ENCODE measurements at places on chromosomes 1 and 21.

GRCh38 chr1:25246600-25247023 is 642 bp downstream of the RSRP1 start:
- DNase-seq: no peak

GRCh38 chr21:46426313-46427046 is 32.2 kb upstream of the DIP2A start:
- no peak for DNase-seq

- DNase-seq: no peak
Measured at GRCh38 chr21:45318146-45318555, 30.5 kb upstream of the POFUT2 start.

DNA sequence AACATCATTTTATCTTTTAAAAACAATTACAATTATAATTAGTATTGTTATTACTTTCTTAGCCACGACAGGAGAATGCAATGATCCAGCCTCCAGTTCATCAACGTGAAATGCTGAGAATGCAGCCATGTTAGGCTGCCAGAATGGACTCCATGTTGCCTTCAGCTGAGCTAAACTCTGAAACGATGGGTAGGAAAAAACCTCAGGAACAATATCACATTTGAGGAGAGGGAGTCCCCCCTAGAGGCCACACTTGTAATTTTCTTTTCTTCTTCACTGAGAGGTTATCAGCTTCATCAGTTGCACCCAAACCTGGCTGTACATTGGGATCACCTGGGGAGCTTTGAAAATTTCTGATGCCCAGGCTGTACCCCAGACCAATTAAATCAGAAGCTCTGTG is 34.6 kb upstream of the DNAH14 start:
- no peak for DNase-seq

GRCh38 chr1:230174471-230175162 is 107.6 kb downstream of the GALNT2 start:
- DNase-seq: no peak

DNA sequence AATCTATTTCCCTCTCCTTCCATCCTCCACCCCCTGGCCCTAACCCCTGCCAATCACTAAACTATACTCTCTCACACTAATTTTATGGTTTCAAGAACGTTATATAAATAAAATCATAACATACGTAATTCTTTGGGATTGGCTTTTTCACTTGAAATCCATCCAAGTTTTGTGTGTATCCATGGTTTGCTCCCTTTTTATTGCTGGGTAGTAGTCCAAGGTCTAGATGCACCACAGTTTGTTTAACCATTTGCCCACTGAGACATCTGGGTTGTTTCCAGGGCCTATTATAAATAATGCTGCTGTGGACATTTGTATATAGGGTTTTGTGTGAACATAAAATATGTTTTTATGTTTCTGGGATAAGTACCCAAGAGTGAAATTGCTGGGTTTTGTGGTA is 61.4 kb downstream of the TEX35 start:
- DNase-seq: no peak

GRCh38 chr1:52139817-52140540 is 1.9 kb upstream of the ZFYVE9 start:
- DNase-seq: no peak

GRCh38 chr1:227958617-227959324 is 11.0 kb upstream of the WNT9A start:
- DNase-seq: no peak

DNA sequence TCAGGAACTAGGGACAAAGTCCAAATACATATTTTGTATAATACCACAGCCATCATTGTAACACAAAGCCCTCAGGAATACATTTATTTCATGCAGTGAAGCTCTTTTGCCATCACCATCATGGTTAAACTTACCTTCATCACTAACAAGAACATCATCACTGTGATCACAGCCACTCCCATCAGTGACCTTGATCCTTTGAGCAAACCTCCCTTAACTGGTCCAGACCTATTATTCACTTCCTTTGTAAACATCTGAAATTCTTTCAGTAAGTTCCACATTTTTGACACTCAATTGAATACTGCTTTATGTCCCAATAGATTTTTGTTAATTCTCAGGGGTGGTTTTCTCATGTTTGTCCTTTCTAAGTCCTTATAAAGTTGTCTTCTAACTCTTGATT is 16.2 kb upstream of the KPRP start:
- no peak for DNase-seq

GRCh38 chr1:115908565-115909274 is 67.6 kb upstream of the SLC22A15 start:
- no peak for DNase-seq

GRCh38 chr1:93713341-93713740 is 31.7 kb upstream of the BCAR3 start:
- DNase-seq: no peak

- DNase-seq: no peak
Measured at GRCh38 chr21:29175408-29176134, 45.1 kb downstream of the MAP3K7CL start.

- no peak for DNase-seq
Measured at GRCh38 chr1:211013346-211014240, 120.4 kb downstream of the KCNH1 start.

DNA sequence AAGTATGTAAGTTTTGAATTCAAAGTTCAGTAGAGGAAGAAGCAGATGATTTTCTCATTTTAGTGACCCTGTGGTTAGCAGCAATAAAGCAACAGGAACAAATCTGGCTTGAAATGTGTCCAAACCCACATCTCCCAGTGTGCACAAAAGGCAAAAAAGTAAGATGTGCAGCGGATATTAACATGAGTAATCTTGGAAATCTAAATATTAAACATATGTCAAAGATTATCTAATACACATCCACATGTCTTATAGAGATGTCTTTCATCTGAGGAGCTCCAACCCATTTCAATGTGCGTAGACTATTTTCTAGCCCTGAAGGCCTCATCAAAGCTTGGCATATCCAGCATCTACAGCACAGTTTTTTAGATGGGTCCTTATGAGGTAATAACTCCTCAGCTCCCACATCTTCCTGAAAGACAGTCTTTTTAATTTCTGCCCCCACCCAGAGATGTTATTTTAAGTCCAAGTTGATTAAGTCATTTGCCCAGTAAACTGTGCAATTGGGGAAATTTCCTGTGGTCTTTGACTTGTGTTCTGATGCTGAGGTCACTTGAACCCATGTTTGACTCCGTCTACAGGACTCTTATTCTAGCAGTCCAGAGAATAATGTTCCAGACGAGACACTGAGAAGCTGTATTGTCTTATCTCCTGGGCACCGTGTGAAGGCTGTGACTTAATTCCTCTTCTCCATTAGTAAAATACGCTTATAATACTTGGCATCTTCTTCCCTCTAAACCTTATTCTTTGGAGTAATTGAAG is 73.7 kb downstream of the LMO4 start:
- no peak for DNase-seq

GRCh38 chr1:66323958-66324625 is 209.9 kb upstream of the SGIP1 start:
- DNase-seq: no peak

- DNase-seq: no peak
Measured at GRCh38 chr1:228988664-228989063, 253.4 kb downstream of the RHOU start.

DNA sequence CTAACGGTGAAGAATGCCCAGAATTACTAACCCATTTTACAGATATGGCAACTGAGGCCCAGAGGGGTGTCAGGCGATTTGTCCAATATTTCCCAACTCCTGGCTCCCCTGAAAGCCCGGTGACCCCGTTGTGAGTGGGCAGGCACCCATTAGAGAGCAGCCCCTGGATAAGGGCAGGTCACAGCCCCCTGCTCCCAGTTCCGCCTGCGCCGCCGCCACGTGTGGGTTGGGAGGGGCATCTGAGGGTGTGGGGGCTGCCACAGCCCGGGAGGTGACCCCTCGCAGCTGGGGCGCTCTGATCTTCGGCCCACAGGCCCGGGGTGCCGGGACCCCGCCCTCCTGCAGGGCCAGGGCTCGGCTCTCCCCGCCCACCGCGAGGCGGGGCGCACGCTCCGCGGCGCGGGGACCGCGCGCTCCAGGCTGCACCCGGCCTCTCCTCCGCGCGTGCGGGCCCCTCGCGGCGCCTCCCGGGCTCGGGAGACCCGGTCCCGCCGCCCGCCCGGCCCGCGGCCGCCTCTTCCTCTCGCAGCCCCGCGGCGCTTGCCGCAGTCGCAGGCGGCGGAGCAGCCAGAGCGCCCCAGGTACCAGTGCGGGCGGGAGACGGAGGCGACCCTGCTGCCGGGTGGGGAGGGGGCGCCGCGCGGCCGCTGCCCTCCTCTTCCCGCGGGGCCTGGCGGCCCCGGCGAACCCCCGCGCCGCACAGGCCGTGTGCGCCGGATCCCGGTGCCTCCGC is at the start of gene HTR6:
Gene HTR6 (plus strand): TSS at position 423 of the 733 bp plus-strand sequence. CDS start 879 bp downstream, outside the sequence.
- DNase-seq: no peak

Data from stimulated activated CD8-positive, alpha-beta memory T cell treated with anti-CD3 and anti-CD28 coated beads, Interleukin-4, amount 100 ng/mL, for 1 hour (primary cell).